ENCODE measurements at places on chromosomes 2 and 18. TPM values are rescaled to one million over a fixed set of nuclear protein-coding genes. Genes with fewer than 3 reads are reported as not detected.

DNA sequence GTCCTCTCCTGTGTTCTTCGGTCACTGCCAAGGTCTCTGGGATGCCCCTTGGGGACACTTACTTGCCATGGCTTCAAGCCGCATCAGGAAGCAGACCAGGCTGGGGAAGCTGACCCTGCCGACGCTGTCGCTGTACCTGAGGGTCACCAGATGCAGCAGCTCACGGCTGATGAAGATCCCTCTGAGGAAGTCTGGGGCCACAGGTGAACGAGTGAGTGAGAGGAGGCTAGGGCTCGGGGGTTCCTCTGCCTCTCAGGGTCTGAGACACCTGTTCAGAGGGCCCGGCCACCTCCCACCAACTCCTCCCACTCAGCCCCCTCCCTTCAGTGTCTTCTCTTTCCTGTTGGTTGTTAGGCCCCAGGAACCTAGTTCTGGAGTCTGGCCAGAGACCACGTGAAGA lies 74.9 kb downstream of the CAPN13 start:
- no peak for DNase-seq

DNA sequence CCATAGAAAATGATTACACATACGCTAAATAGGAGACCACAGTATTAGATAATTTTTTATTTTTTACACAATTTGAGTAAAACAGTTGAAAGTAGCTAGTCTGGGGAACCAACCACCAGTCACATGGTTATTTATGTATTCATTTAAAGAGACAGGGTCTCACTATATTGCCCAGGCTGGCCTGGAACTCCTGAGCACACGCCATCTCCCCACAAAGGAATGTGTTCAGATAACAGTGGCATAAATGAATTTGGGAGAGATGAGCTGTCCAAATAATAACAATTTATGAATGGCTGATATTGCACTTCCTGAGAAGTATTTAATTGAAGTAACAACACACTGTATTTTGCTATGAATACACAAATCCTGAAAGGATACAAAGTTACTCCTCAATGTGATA lies 39.7 kb downstream of the KIDINS220 start:
- no peak for DNase-seq

GRCh38 chr2:100561191-100561590 lies 1.6 kb upstream of the PDCL3 start:
- DNase-seq, result no peak

DNA sequence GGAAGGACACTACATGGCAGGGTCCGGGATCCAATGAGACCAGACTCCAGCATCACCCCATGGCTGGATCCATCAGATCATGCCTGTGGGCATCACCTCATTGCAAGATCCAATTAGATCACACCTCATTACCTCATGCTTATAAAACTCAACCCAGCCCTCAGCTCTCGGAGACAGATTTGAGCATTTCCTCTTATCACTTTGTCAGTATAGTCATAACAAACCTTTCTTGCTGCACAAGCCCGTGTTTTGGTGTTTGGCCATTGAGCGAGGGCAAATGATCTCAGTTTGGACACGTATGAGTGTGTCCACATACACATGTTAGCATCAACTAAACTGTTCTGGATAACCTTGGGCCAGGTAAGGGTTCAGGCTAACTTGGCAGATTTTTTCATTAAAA lies 58.8 kb downstream of the CCDC195 start:
- DNase-seq, result no peak

GRCh38 chr2:207558079-207558491 lies 28.3 kb downstream of the CREB1 start:
- DNase-seq, result peak; percentile 22

DNA sequence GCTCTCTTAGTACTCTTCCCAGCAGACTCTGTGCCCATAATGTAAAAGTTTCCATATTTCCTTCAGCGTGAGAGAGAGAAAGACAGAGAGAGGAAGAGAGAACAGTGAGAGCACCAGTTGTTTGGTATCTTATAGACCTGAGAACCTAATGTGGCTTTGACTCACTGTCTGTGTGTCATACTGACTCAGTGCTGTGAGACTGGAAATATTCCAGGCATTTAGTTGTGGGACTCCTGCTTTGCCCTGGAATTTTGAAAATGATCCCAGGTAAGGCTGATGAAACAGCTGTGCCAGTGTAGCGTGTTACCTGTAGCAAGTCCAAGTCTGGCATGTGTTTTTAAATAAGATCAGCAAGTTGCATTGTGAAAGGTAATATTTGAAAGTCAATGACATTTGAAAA lies 87.9 kb upstream of the KCNH7 start:
- DNase-seq, result no peak

DNA sequence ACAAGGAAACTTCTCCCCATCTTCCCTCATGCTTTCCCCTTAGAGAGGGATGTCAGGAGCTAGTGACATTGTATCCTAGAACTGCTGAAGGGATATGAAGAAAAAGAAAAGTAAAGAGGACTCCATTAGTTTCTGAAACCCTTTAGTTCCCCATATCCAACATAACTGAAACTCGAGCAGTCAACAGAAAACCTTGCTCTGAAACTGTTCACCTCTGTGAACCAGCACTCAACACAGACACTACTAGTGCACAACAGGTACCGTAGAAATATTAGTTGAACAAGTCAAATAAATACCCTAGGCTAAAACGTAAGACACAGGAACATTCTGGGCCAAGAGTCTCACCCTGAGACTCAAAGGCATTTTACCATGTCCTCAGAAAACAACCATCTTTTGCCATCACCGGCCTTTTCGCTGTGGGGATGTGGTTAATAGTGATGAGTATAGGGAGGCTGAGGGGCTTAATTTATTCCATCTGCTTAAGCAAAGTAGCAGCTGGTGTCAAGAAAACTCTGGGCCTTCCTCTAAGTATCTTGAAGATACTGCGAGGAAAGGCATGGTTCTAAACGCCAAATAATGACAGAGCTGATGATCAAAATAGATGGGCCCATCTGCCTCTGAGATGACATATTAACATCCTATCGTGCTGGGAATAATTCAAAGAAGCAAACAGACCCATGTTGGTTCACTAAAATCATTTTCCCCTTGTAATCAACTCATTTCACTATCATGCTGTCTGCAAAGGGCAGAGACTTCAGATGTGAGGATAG lies 156.8 kb downstream of the STK39 start:
- DNase-seq, result no peak

DNA sequence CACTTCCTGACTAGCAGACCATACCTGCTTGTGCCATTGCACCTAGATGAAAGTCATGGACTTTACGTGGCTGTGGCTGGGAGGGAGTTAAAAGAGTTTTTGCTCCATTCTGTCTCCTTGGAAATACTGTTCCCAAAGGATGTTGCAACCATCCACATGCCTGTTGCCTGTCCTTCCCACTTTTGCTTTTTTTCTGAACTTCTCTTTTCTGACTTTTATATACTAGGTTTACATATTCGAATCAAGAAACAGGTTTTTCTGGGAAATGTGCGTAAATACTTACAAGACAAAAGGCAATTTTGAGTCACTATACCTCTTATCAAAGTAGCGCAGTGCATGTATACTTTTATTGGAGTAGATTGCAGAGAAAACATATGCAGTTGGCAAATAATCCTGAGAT lies 244.8 kb downstream of the PRKCE start:
- DNase-seq, result no peak

DNA sequence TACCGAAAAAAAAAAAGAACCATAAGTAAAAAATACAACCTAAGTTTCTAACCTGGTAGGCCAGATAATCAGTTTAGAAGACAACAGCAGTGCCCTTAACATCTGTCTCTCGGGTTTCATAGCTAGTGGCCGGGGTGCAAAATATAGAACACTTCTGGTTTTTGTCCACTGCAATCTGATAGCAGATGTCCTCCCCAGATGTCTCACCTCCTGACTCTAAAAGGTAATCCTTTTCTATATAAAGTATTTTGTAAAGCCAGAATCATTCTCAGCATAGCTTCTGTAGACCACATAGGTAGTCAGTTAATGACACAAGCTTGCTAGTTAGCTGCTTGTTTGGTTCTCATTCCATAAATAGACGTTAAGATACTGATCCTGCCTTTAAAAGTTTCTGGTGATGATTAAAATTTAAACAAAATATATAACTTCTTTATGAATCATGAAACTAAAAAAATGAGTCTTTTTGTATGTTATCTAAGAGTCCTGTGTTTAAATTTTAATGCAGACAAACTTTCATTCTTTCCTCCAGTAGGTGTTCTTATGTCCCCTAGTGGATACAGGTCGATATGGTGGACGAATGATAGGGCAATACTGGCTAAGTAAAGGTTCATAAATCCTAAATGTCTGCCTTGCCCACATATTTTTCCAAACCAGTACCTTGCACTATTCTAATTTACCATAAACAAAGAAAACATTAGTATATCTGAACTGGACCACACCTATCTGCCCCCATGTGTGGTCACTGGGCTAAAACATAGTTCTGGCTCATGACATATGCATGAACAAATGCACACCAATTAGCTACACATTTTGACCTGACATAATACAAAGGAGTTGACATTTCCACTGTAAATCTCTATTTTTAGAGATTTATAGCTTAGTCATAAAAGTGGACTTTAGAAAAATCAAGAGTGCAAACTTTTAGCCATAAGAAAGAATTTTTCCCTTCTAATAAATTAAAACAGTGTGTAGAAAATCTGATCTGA lies 171.0 kb downstream of the SRBD1 start:
- DNase-seq, result peak; percentile 41

DNA sequence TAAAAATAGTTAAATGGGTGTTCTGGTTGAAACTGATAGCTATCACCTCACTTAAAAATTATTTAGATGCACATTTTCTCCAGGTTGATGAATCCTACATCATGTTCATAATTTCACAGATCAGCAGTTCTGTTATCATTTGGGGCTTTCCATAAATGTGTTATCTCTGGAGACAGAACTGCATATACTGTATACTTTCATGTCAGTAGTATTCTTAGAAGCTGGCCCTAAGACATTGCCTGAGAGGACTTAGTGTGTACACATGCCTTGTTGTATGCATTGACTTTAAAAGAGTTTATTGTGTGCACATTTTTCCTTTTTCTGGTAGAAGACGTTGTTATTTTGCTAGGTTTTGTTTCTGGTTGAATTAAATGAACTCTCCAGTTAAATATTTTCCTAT lies 41.0 kb downstream of the PIK3C3 start:
- DNase-seq, result no peak

DNA sequence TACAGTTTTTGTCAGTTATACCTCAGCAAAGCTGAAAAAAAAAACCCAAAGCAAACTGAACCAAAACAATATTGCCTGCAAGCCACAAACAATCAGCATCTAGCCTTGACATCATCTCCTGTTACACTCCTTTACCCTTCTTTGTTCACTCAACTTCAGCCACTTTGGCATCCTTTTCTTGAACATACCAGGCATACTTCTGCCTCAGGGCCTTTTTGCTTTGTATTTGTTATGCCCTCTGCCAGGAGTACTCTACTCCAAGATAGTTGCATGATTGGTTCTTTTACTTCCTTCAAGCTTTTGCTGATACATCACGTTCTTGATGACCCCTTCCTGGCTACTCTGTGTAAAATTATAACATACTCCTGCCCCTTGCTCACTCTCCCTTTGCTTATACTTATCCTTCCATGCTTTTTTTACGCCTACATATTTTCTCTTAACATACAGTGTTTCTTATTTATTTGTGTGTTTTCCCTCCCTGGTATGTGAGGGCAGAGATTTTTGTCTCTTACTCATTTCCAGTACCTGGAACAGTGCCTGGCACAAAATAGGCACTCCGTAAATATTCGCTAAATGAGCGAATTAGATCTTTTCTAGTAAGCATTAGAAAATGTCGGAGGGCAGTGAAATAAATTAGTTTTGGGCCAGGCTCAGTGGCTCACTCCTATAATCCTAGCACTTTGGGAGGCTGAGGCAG lies 12.7 kb downstream of the ABI2 start:
- peak; percentile 86 for DNase-seq

GRCh38 chr18:12038082-12038638 lies 55.5 kb upstream of the ANKRD62 start:
- peak; percentile 21 for DNase-seq

DNA sequence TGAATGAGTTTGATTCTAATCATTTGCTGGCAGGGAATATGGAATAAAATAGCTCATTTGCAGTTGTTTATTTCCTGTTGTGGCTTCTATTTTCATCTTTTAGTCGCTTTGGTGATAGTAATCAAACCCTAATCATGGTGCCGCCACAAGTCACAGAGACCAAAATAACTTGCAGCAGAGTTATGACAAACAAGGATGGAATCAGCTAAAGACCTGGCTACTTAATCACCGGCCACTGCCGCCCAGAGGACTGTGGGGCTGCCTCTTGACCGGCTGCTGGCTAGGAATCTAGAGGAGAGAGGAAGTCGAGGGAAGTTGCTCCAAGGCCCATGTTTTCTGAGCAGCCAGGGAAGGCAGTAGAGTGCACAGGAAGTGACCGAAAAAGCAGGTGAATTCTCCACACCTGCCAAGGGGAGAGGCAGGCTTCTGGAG lies 5.1 kb upstream of the SMAD7 start:
- peak; percentile 87 for DNase-seq

DNA sequence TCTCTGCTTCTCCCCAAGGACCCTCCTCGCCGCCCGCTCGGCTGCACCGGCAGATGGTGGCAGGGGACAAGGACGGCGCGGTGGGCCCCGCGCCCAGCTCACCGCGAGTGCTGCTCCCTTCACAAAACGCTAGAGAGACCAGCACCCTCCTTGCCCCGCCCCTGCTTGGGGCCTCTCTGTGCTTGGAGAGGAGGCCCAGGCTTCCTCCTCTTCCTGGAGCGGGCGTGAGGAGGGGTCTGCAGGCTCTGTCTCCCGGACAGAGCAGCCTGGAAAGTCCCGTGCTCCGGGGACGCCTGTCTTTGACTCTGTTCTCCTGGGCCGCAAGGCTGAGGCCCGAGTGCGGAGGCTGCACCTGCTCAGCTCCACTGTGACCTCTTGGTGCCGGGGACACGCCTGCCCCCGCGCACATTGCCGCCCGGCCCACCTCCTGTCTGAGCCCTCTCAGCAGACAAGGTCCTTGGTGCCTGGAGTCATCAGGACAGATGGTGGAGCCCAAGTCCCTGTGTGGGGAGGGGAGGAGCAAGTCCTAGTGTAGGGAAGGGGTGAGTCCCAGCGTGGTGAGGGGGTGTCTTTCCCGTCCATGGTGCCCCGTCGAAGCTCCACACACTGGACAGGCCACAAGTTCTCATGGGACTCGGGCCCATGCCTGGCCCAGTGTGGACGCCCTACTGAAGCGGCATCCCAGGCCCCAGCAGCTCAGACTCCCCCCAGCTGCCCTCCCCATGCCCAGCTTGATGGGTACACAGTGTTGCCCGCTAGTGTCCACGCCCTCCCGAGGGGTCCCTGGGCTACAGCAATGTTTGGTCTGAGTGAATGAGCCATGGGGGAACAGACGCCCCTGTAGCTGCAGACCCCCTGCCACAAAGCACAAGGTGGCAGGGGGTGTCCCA lies 33.8 kb downstream of the RTP5 start:
- DNase-seq, result no peak

- no peak for DNase-seq
Observed at GRCh38 chr18:43161528-43161927, 46.0 kb upstream of the RIT2 start.

The MOGAT1 gene
- total RNA-seq, result not detected

The UCN gene
- 0.37 TPM for total RNA-seq

The C2orf15 gene
- total RNA-seq, result not detected

The IL37 gene
- total RNA-seq, result not detected

The PROKR1 gene
- not detected for total RNA-seq

The ZC3H8 gene
- total RNA-seq, result 7.3 TPM

The EMILIN1 gene
- total RNA-seq, result 33.7 TPM

The UGT1A8 gene
- not detected for total RNA-seq

The SYT4 gene
- total RNA-seq, result not detected

The GALNT5 gene
- 0.09 TPM for total RNA-seq

All from dermis blood vessel endothelial cell (primary cell).